ENCODE measurements at places on chromosomes 2 and 18.

DNA sequence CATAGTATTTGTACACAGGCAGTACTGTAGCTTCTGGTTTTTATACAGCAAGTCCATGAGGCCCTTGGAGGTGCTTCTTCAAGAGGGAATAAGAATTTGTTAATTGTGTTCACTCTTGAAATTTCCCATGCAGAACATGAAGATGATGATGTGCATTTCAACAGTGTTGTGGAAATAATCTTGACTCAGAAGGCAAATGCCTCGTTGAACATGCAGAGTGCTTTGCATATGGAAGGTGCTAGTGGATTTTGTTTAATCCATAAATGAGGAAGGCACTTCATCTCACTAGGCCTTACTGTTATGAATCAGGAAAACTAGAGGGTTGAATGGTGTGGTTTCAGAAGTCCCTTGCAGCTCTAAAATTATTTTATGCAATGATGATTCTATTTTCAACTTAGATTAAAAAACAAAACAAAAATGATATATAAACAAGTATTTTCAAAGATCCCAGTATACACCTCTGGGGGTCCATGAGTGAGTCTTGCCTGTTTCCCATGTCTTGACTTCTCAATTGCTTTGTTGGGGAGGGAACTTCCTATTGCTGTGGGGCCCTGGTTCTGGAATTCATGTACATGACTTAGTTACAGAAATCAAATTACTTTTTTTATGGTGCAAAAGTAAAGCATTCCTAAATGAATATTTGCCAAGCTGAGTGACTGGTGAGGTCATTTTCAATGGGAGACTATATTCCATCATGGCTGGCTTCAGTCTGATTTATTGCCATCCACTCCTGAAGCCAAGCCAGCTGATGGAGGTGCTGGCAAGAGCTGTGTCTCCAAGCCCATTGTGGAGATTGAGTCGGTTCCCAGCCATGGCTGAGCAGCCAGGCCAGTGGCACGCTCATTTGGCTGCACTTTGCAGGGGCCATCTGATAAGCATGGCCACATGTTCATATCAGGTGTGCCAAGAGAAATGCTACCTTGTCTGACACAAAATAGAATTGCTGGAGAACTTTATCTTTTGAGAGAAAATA lies 56.5 kb downstream of the MGAT5 start:
- DNase-seq: no peak

- no peak for DNase-seq
Measured at GRCh38 chr18:58536534-58537271, 92.2 kb downstream of the ALPK2 start.

DNA sequence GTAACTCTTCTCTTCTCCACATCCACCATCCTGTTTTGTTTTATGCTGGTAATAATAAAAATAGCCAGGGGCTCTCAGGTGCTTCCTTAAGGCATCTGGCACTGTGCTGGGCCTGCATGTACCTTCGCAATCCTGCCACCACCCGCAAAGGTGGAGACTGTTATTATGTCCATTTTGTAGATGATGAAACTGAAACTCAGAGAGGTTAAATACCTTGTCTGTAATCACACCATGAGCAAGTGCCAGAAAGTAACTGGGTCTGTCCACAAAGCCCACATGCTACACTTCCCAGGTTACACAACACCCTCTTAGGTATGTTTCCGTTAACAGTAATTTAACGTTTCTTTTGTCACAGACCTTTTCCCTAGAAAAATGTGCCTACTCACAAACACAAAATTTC lies 27.0 kb downstream of the NRP2 start:
- no peak for DNase-seq

DNA sequence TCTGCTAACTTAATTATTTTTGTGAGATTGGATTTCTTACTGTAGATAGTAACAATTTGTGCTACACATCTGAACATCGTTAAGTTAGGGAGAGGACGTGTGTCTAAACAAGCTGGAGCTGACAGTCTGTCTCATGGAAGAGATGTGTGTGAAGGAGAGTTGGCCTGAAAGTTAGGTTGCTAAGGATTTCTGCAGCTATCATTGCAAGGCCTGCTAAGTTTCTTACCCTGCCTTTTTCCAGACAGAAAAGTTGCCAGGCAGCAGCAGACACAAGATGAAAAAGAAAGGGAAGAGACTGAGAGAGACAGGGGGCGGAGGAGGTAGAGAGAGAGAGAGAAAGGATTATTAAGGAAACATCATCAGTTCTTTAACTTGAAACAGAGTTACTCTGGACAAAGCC lies 4.1 kb upstream of the LRP1B start:
- no peak for DNase-seq

- DNase-seq: no peak
Measured at GRCh38 chr2:13481201-13481600, 764.5 kb downstream of the TRIB2 start.

DNA sequence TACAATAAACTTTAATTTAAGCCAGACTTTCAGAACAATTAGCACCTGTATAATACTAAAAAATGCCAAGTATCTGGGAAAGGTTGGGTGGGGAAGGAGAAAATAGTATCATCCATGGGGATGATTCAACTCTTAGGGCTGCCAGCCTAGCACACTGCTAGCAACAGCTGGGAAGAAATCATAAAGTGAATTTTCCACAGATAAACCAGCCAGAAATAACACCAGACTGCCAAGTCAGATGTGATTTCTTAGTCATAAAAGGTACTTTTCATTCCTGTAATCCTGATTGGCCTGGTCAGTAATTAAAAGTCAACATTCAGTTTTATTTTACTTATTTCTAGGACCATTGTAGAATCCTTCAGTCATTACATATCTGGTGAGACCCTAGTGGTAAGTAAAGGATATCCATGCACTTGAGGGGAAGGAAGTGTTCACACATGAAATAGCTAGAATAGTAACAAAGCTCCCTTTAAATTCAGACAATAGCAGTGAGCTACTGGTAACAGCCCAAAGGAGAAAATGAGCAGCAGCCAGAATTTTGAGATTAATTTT lies 59.4 kb downstream of the LIMS1 start:
- DNase-seq: no peak

GRCh38 chr2:160207804-160208654 lies 8.0 kb upstream of the ITGB6 start:
- no peak for DNase-seq

DNA sequence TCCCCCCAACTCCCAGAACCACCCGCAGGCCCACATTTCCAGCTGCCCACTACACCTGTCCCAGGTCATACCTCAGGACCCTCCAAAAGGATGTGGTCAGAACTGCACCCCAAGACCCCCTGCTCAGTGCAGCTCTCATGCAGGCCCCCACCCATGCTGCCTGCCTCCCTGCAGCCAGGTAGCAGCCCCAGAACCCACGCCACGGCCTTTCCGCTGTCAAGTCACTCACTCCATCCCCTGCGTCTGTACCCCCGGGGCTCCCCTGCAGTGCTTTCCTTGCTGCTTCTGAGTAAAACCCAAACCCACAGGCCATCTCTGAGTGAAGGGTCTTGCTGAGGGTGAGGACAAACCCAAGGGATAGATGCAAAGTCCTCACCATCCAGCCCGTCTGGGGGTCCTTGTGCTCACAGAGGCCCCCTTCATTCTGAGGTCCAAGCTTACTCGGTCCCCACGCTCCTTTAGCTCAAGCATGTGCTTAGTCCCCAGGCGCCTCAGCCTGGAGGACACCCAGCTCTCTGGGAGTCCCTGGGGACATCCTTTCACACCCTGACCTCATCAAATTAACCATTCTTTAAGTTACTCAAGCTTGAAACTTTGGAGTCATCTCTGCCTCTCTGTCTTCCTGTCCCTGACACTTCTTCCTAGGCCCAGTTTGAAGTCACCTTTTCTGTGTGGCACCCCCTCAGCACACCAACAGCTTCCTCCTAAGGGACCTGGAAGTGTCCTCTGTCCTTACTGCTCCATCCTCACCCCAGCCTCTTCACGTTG lies 130.1 kb downstream of the SMAD7 start:
- DNase-seq: no peak

DNA sequence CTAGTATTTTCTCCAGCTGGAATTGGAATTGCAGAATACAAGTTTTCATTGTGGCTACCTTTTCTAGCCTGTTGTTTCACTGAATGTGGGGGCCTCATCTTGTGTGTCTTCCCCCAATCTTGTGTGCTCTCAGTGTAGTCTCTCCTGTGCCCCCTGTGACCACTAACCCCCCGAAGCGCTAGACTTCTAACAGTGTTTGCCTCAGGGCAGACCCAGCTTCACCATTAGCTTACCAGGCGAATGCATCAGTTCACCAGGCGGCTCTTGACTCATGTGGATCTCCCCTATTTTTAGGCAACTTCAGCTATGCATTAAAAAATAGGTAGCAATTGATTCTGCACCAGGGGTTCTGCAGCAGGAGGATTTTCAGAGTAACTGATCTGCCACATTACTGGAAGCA lies 376.2 kb upstream of the MEIS1 start:
- no peak for DNase-seq

DNA sequence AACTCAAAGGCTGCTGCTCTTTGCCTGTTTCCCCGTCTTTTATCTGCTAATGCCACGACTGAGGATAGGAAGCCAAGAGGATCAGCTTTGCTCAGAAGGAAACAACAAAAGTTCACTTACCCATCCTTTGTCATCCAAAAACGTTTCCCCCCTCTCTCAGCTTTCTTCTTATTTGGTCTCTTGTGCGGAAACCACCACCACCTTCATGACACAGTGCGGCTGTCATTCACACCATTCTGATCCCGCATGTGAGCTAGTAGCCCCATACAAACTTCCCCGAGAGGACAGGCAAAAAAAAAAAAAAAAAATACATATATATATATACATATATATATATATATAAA lies 656 bp downstream of the LRRTM4 start:
- no peak for DNase-seq

DNA sequence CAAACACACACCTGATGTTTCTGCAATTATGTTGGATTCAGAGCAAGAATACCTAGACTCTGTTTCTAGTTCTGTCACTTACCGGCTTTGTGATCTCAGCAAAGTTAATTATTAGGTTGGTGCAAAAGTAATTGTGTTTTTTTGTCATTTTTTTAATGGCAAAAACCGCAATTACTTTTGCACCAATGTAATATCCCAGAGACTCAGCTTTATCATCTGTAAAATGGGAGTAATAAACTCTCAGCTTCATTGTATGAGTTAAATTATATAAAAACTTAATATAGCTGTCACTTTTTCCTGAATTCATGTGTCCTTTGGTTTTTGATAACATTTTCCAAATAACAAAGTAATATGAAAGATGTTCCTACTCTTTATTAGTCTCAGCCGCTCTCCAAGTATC lies 251.7 kb downstream of the TRIB2 start:
- no peak for DNase-seq

GRCh38 chr18:49086926-49087325 lies 136.2 kb upstream of the SMAD7 start:
- DNase-seq: no peak

DNA sequence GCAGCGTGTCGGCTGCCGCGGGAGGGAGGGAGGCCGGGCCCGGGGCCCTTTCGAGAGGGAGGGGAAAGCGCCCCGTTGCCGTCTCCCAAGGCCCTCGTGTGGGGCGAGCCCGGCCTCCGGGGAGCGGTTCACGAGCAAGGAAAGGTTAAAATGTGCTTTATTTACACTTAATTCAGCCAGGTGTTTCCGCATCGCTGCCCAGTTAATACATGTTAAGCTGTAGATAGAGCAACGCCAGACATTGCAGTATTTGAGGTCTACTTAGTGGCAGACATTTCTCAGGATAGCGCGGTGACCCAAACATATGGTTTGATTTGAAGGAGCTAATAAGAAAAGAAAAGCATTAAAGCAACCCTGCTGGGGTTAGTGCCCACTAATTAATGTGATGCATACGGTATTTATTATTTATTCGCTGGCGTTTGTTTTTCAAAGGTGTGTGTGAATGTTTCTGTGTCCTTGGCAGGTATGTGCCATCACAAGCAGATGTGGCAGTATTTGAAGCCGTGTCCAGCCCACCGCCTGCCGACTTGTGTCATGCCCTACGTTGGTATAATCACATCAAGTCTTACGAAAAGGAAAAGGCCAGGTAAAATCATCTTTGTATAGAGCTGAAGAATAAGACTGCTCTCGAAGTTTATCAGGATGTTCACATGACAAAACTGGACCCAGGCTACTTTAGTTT lies 571 bp downstream of the EEF1B2 start:
- no peak for DNase-seq

GRCh38 chr18:47677952-47678351 lies 252.5 kb downstream of the SMAD2 start:
- DNase-seq: no peak

DNA sequence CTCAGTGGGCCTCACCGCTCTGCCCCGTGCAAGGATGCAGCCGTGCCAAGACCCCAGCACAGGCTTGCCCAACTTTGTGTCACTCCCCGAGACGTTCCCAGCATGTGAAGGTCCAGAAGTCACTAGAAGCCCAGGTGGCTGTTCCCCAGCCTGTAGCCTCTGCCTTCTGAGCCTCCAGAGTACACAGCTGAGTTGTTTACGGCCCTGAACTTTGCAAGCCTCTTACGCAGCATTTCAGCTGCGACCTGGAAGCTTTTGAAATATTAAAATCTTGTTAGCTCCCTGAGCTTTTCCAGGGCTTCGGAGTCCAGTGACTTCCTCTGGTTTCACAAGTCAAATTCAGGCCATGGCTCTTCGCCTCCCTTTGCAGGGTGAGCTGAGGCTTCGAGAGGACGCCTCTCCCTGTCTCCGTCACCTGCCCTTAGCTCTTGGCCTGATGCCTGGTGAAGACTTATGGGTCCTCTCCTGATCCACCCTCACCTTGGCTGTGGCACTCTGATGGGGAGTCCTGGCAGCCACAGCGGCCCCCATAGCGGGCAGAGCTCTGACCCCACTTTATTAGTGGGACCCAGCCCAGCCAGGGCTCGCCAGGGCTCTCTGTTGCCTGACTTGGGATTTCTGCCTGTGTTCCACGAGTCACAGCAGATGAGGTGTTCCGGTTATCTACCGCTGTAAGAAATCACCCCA lies 76.5 kb upstream of the HPCAL1 start:
- no peak for DNase-seq

DNA sequence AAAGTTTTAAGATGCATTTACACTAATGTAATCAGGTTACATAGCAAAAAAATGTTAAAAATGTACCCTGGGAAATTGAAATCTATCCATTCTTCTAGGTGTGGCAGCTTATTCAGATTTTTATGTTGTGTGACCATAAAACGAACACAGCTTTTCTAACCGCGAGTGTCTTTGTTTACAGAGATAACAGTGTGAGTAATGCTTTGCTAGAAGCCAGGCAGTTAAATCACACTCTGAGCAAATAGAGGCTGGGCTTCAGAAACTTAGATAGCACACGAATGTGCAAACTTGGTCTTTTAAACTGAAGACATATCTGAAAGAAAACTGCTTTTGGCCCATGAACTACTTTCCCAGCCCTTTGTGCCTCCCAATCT lies 116.1 kb downstream of the SPTBN1 start:
- DNase-seq: peak; percentile 65

DNA sequence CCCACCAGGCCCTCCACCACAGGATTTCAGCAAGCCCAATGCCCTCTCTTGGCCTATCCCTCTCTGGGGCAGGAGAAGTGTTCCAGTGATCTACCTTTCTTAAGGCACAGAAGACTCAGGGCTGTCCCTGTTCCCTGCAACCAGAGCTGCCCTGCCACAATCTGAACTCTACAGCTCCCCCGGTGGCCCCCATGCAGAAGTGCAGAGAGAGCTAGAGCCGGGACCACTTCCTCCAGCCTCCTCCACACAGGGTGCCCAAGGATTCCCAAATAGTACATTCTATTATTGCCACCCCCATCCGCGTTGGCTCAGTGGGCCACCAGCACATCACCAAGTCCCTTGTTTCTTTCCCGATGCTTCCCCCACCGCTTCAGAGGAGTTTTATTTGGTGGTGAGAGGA lies 114.8 kb upstream of the PTPRM start:
- DNase-seq: no peak

Data from naive thymus-derived CD4-positive, alpha-beta T cell (primary cell).